Stimulated activated CD8-positive, alpha-beta memory T cell treated with anti-CD3 and anti-CD28 coated beads, Interleukin-15, amount 100 ng/mL, for 24 hours (primary cell): ENCODE measurements at places on chromosomes 6 and 20.

DNA sequence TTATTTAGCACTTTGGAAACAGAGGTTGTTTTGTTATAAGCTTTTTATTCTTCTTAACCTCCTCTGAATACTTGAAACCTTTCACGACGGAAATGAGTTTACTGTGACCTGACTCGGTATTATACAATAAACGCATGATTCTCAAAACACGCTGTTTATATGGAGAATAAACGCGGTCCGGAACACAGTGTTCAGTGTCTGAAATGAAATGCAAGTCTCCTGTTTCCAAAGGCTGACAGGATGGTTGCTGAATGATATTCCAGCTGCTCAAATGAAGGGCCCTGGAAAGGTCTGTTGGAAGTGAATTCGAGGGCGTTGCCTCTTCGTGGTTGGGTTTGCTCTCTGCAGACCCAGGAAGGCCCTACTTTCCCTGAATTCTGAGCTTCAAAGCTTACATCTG is 83.4 kb downstream of the RSPH3 start:
- DNase-seq = no peak

GRCh38 chr6:91731939-91732338 is 1145.1 kb upstream of the MAP3K7 start:
- DNase-seq = no peak

DNA sequence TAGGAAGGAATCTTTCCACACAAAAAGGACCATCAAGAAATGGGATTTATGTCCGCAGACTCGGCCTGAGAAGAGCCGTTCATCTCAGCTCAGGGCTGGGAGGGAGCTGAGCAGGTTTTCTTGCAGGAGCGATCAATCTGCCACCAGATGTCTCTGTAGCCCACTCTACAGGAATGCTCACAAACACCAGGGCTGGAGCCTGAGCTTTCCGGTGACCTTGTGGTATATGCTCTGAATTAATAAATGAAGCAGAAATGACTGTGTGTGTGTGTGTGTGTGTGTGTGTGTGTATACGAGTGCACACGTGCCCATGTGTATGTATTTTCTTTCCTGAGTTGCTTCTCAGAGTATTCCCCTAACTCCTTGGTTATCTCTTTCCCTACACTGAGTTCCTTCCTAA is 12.0 kb downstream of the CD83 start:
- no peak for DNase-seq

DNA sequence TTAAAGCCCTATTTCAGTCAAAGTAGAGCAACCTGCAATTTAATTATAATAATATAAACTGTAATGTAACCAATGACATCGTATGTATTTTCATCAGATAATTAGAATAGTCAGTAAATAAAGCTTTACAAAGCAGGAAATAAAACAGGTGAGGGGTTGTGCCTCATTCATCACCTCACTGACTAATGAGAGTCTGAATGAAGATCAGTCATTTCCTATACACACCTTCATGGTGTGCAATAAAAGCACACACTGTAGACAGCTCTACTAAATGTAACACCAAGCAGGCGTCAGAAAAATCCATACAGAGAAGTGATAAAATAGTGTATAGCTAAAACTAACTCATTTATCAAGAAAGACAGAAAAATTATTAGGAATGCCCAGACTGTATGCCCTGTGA is 105.9 kb downstream of the MAN1A1 start:
- no peak for DNase-seq

DNA sequence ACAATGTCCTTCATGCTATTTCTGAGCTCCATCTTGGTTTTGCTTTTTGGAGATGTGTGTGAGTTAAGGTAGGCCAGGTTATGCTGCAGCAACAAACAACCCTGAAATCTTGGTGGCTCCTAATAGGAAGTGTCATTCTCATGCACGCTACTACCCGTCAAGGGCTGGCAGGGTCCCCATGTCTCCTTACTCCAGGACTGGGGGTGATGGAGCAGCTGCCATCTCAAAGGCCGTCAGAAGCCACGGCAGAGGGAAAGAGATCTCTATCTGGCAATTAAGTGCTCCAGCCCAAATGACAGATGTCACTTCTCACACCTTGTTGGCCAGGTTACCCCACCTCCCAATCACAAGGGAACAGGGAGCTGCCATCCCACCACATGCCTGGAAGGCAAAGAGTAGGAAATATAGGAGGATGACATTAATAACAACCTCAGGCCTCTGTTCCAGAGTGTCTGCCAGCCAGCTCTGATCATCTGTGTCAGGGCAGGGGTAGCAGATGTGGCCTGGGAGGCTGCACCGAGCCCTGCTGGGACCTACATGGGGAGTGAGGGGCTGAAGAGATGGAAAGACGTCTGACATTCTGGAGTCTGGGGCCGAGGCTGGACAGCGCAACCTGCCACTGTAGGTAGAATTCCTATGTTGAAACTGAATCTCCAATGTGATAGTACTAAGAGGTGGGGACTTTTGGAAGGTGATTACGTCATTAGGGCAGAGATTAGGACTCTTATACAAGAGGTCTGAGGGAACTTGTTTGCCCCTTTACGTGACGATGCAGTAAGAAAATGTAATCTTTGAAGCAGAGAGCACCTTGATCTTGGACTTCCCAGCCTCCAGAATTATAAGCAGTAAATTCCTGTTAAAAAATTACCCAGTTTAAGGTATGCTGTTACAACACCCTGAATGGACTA is 4.8 kb upstream of the SDCBP2 start:
- no peak for DNase-seq
